ENCODE measurements at places on chromosomes 7 and 10.

DNA sequence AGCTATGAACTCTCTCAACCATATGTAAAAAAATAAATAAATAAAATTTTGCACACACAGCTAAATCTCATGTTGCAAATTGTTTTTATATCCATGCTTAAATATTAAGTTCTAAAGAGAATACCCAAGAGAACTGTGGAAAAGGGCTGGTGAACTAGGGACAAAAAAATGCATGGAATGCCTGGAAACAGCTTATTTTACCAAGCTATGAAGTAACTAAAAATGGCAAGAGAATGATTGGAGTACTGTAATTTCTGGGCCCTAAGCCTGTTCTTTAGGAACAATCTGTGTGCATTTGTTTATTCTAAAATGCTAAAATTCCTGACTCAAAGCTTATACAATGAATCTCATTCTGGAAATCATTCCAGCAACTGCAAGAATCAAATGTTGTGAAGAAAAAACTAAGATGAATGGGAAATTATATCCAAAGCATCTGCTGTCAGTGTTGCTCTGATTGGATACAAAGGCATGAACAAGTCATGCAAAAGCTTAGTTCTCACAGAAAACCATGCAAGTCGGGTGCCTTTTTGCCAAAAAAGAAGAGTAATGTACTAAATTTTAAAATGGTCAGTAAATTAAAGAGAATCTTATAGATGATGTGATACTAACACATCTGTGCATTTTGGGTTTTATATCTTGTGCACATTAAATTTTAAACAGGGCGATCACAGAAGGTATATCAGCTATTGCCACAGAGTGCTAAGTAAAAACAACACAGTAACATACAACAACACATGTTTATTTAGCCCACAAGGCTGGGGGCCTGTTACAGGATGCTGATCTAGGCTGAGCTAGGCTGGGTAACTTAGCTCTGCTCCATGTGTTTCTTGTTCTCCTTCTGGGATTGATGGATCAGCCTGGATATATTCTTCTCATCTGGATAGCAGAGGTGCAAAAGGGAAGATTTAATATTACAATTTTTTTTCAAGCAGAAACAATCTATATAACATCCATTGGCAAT lies 453.5 kb upstream of the SEMA3A start:
- no peak for DNase-seq

DNA sequence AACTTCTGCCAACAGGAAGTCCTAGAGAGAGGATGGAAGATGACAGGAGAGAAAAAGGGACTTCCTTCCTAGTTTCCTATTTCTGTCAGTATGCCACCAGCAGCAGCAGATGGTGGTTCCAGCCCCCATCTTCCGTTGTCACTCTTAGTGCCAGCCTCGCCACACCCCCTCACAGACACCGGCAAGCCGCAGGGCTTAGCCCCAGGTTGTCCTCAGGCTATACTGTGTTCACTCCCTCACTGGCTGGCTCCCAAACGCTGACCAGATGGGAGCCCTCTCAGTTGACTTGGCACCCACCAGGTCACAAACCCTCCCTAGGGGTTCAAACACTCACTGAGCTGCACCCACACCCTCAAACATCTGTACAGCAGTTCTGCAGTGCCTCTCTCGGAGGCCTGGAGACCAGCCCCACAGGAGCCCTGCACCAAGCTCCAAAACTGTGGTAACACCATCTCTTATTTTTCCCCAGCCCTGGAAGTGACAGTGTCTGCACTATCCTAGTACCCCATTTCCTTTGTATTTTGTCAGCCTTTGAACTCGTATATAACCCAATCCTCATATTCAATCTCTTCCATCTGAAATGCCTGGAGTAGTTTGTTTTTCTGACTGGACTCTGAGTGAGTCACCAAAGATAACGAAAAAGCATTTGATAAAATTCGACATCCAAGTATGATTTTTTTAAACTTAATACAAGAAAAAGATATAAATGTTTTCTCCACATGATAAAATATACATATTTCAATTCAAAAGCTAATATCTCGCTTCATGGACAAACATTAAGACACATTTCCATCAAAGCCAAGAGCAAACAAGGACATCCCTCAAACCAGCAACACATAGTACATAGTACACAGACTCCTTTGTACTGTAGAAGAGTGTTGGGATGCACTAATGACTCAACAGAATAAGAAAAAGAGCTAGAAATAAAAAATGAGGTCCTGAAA lies 34.5 kb downstream of the SMURF1 start:
- no peak for DNase-seq

GRCh38 chr7:158959021-158959717 lies 102.8 kb downstream of the DYNC2I1 start:
- no peak for DNase-seq

GRCh38 chr10:78337646-78338391 lies 304.2 kb downstream of the RPS24 start:
- no peak for DNase-seq

DNA sequence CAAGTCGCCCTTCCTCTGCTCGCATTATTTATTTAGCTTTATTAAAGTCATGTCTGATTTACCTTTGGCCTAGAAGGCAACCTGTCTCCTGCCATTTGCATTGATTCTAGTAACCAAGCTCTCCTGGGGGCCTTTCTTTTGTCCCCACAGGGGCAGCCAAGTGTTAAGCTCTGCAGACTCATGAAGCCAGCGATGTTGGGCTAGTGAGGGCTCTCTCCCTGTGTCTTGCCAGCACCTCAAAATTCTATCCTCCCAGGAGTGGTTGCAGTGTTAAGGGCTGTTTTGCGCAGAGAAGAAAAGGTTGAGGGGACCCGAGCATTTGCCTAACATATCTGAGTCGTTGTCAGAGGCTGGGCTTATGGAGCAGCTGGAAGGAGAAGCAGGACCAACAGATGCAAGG lies 61.9 kb downstream of the AOC1 start:
- DNase-seq: no peak

DNA sequence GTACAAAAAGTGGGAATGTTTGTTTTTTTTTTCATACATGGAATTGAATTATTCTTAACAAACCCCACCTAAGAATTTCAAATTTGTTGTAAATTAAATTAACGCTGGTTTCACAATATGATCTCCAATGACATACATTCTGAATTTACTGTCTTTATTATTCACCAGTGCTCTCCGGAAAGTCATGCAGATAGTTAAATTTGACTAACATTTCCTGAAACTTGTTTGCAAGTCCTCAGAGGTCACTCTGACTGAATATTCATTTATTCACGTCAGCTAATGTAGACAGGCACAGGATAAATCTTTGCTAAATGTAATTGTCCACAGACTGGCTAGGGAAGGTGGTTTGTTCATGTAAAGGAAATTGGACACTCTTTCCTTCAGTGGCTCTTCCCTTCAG lies 730.4 kb downstream of the PHTF2 start:
- DNase-seq: no peak

GRCh38 chr7:3008386-3008785 lies 35.3 kb downstream of the CARD11 start:
- no peak for DNase-seq

DNA sequence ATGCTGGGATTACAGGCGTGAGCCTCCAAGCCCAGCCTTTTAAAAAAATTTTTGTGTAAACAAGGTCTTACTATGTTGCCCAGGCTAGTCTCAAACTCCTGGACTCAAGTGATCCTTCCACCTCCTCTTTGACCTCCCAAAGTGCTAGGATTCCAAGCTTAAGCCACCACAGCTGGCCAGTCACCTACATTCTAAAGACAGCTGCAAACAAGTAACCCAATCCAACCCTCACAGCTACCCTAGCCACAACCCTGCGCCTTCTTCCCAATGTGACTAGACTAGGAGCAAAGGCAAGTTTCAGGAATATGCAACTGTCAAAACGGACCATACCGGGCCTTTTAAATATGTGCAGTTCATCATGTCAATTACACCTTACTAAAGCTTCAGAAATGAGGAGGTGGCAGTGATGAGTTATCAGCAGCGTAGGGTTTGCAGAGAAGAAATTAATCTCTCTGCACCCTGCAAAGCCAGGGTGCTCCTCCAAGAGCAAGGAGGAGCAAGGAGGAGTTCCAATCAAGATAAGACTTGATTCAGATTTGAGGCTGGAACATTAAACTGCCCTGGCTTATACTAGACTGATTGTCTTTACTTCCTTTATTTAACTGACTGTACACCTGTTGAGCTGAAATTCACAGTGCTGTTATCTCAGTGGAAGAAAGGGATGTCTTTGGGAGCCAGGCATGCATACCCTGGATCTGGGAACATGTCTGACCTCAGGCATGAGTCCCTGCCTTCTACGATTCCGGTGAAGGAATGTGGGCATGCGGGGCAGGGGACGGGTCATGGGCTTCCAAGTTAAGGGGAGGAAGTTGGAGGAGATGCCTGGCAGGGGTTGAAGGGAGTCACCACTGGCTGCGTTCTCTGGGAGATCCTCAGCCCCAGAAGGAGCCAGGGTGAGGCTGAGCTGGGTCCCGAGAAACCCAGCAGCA lies 15.5 kb upstream of the TMEM120A start:
- DNase-seq: no peak

DNA sequence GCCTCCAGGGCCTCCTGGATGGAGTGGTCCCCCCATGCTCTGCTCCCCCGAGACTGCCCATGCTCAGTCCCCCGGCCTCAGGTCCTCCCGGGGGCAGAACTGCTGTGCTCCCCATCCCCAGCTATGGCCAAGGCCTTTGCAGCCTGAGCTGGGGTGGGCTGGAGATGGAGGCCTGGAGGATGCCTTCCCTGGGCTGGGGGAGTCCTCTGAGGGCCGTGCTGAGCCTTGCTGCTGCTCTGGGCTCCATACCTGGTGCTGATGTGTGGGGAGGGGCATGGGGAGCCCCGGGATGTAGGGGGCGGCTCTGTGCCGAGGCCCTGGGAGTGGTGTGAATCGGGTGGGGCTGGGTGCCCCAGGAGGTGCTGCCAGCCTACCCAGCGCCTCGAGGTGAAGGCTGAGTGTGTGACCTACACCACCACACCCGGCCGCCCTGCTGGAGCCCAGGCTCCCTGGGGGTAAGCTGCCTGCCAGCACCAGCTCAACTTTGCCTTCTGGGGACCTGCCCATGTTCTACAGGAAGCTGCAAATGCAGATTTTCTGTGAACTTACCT lies 109.5 kb downstream of the UNCX start:
- no peak for DNase-seq

DNA sequence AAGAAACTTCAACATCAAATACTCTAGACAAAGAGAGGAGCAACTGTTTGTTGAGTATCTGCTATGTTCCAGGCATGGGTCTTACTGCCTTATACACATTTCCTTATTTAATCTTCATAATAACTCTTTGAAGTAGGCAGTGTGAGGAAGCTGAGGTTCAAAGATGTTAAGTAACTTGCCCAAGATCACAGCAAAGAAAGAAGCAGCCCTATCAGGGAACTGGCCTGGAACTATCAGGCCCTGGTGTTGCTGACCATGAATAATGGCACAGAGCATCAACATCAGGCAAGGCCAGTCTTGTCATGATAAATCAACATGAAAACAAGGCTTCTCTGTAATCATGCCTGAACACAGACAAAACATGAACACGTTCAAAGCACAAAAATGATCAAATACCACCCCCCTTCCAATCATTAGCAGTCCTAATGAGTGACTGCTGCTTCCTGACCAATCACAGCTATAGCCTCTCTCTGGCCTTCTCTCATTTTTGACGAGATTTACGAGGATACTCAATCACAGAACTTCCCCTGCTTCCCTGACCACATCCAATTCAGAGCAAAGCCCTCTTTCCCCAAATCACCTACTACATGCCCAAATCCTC lies 2.3 kb downstream of the GSDME start:
- DNase-seq: no peak

- DNase-seq: no peak
Observed at GRCh38 chr7:131652934-131653333, 96.5 kb upstream of the PODXL start.

DNA sequence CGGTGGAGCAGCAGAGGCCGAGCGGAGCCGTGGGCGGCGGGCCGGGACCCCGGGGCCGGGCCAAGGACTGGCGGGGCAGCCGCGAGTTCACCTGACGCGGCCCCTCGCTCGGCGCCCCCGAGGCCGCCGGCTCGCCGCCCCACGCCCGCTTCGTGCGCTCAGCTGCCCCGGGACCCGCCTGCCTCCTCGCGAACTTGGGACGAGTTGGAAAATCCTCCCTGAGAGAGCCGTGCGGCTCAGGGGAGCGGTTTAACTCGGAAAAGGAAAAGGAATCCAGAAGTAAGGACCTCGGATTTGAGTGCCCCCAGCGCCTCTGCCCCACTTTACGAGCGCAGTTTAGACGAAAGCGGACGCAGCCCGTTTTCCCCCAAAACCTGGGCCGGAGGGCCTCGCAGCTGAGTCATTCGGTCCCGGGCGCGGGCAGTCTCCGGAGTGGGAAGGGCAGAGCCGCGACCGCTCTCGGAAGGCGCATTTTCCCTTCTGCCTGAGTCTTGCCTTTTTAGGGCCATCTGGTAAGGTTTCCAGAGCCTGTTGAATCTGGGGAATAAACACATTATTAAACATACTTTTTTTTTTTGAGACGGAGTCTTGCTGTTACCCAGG lies 744 bp downstream of the CREM start:
- DNase-seq: peak; percentile 46

GRCh38 chr10:12434277-12434676 lies 84.9 kb downstream of the CAMK1D start:
- no peak for DNase-seq

DNA sequence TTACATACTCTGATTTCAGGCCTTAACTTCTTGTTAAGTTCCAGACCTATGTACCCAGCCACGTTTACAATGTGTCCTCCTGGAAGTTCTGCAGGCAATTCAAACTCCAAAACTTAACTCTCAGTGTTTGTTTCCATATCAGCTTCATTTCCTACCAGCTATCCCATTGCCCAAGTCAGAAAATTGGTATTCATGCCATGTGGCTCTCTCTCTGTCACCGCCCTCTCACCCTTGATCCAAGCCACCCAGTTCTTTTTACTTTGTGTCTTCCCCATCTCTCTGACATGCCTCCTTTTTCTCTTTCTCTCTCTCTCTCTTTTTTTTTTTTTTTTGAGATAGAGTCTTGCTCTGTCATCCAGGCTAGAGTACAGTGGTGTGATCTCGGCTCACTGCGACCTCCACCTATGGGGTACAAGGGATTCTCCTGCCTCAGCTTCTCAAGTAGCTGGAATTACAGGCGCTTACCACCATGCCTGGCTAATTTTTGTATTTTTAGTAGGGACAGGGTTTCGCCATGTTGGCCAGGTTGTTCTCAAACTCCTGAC lies 33.9 kb downstream of the ARL4A start:
- no peak for DNase-seq

DNA sequence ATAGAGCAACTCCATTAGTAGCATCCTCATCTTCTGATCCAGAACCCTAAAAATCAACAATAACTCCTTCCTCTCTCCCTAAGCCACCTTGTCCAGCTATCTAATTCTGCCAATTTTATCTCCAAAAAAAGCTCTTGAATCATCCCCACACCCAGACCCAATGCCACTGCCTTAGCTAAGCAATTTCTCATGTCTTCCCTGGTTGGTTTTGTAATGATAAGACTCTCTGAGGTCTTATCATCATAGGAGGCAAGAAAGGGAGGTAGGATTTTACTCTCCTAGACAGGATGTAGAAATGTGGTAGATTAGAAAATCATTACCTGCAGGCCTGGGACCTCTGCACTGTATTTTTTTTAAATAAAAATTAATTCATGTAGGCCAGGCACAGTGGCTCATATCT lies 283.5 kb upstream of the NEBL start:
- no peak for DNase-seq

Data from stimulated activated CD4-positive, alpha-beta T cell treated with anti-CD3 and anti-CD28 coated beads, Interleukin-15, amount 100 ng/mL, for 1 hour (primary cell).